ENCODE measurements at places on chromosomes 6 and 20.

DNA sequence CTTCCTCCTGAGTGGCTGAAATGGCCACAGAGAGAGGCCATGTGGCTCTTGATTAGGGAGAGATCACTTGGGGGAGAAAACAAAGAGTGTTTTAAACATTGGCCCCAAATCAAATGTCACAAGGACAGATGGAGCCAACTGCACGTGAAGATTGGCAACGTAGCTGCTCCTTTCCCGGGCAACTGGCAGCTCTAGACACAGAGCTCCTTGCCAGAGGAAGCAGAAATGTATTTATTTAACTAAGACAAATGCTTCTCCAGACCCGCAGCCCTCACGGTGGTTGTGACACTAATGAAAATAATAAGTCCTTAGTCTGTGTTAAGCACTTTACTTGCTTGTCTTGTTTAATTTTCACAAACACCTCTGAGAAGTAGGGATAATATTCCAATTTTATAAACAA is 49.6 kb upstream of the DSN1 start:
- DNase-seq: no peak

DNA sequence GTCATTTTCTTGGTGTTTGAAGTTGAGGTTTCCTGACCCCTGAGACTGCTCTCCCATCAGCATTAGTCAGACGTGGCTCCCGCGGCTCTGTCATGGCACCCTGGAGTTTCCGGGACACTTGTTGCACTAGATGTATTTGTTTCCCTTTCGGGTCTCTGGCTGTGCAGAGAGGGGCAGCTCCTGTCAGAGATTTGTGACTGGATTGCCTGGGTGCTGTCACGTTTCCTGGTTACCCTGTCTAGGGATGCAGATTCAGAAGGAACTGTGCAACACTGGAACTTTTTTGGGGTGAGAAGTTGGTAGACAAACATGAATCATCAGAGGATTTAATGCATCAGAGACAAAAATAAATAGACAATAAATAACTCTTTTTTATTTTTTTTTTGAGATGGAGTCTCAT is 431.8 kb upstream of the MAN1A1 start:
- no peak for DNase-seq

DNA sequence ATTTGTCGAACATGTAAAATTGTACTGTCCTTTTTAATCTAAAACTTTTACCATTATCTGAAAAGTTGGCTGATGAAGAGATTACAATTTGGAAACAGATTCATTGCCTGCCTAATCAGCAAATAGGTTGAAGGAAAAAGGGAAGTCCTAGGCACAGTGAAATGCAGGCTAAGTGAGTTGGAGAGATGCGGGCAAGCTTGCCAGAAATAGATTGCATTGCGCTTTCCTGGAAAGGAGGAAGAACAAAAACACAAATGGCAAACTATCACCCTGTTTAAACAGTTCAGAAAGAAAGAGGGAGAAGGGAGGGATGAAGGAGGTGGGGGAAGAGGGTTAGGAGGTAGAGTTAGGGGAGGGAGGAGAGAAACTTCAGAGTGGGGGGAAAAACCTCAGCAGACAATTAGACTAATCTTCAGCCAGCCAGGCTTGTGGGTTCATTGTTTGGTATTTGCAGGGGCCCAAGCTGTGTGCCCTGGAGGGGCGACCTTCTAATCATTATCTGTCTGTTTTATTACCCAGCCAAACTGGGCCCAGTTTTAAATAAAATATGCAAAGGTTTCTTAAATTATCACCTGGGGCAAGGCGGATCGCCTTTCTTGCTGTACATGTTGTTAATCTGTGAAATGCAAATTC is 465.2 kb downstream of the TFAP2B start:
- no peak for DNase-seq

DNA sequence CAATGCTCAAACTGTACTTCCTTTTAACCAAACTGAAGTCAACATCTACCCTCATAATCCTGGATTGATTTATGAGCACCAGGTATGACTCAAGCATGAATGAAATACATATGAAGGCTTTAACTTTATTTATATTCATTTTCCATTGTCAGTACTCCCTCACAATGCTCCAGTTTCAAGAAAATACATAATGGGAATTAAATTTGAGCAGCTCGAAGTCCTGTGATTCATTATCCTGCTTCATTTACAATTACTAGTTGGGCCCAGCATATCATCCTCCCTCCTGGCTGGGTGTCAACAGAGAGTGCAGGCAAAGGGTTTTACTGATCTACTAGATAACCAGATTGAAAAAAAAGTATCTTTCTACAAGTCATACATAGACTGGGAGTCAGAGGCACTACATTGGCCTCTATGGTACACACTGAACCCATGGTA is 10.1 kb downstream of the SAMHD1 start:
- no peak for DNase-seq

GRCh38 chr6:132052096-132052495 is 100.9 kb upstream of the CCN2 start:
- DNase-seq: no peak

- no peak for DNase-seq
Measured at GRCh38 chr6:14929291-14929690, 316.6 kb upstream of the JARID2 start.

GRCh38 chr6:30219244-30219643 is 6.0 kb upstream of the TRIM26 start:
- peak; percentile 79 for DNase-seq

- no peak for DNase-seq
Measured at GRCh38 chr6:72783666-72784065, 161.8 kb downstream of the KCNQ5 start.

GRCh38 chr6:29917857-29918256 is 24.5 kb upstream of the HLA-A start:
- no peak for DNase-seq

DNA sequence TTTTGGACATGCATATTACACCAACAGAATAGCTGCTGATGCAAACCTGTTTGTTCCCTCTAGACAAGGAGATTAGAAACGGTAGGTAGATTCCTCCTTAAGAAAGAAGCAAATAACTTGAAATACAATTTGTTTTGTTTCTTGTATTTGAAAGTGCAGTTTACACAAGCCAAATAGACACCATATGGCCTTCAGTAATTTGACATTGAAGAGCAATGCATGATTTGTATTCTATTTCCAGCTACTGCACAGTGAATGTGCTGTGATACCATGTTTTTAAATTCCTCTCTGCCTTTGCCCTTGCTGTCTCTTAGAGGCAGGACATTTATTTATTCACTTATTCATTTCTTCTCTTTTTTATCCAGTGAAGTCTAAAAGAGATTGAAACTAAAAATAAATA is 31.9 kb upstream of the ANKEF1 start:
- no peak for DNase-seq

DNA sequence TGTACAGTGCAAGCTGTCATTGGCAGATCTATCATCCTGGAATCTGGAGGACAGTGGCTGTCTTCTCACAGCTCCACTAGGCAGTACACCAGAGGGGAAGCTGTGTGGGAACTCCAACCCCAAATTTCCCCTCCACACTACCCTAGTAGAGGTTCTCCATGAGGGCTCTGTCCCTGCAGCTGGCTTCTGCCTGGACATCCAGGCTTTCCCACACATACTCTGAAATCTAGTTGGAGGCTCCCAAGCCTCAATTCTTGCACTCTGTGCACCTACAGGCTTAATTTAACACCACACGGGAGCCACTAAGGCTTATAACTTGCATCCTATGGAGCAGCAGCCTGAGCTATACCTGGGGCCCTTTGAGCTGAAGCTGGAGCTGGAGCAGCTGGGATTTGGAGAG is 43.0 kb upstream of the TRIM39 start:
- DNase-seq: no peak

DNA sequence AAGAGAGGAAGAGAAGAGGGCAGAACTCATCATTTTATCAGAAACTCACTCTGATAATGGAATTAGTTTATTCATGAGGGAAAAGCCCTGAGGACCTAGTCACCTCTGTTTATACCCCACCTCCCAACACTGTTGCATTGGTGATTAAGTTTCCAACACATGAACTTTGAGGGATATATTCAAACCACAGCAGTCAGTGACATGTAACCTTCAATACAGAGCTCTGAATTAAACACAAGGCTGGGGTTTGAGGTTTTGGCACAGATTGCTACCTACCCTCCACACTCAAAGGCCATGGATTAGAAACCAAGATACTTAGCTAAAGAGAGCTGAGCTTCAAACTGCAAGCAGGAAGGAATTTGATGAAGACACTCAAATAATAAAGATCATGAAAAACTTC is 48.5 kb upstream of the MOCS1 start:
- no peak for DNase-seq

DNA sequence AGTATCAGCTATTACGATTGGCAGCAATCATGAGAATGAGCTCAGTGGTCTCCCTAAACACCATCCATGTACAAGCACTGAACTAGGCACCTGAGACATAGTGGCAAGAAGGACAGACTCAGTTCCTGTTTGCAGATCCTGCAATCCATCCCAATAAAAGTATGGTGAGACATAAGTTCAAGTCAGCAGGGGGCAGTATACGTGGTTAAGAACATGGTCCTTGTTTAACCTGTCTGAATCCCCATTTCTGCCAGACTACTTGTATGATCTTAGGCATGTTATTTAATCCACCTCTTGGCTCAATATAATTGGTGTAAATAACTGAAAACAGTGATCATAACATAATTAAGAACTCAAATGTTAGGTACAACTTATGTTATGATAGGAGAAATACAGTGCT is 33.2 kb upstream of the PNISR start:
- DNase-seq: no peak
